ENCODE measurements at places on chromosomes 1 and 21. TPM values are rescaled to one million over a fixed set of nuclear protein-coding genes. Genes with fewer than 3 reads are reported as not detected.

The USH2A gene
- 3.7 TPM for total RNA-seq

- H3K4me1 ChIP-seq: peaks cover 86% of the 10 kb centered on the region
- DNase-seq: no peak
- H3K36me3 ChIP-seq: no peaks in the 10 kb centered on the region
- H3K4me3 ChIP-seq: peak overlapping the region; percentile 90
Measured at GRCh38 chr1:39411526-39412478, 79.6 kb upstream of the BMP8A start.

The KRTAP12-2 gene
- total RNA-seq: not detected

- no peak overlapping the region for H3K27ac ChIP-seq
- H3K36me3 ChIP-seq: no peaks in the 10 kb centered on the region
- H3K27me3 ChIP-seq: no peaks in the 10 kb centered on the region
- H3K4me3 ChIP-seq: no peak overlapping the region
- no peak for DNase-seq
- H3K4me1 ChIP-seq: no peaks in the 10 kb centered on the region
Measured at GRCh38 chr1:91579658-91580228, 79.1 kb downstream of the CDC7 start.

DNA sequence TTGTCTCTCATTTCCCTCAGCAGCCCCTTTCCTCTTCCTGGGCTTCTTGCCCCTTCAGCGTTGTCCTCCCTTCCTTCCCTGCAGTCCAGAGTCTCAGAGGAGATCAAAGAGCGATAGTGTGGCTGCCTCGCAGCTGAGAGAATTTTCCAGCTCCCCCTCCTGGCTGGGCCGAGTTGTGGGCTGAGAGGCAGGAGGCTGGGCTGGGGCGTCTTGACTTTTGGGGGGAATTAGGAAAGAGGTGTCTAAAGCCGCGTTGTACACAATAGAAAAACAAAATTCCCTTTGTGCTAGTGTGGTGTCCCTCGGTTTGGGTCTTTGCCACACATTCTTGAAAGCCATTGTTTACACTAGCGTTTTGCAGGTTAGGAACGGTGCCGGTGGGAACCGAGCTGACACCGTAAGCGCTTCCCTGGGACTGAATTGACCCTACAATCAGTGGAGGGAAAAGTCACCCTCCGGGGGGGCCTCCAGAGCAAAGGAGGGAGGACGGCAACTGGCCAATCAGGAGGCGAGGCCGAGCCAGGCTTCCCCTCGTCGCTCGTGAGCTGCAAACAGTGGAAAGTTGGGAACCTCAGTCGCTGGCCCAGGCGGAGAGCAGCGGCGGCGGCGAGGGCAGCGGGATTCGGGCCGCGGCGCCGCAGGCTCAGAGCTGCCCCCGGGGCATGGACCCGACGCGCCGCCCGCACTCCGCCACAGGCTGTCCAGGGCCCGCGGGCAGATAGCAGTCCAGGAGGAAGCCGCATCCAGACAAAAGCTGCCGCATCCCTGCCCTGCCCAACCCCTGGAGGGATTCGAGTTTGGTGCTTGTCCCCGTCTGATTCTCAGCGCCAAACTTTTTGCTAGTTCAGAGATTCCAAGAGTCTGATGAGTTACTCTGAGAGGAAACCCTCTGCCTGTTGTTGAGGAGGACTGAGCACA lies at the start of gene HMCN1:
Gene HMCN1 (plus strand): TSS at position 574 of the 918 bp plus-strand sequence. CDS start 389 bp downstream, outside the sequence.
- H3K36me3 ChIP-seq: no peaks in the 10 kb centered on the region
- peak; percentile 84 for DNase-seq
- H3K4me3 ChIP-seq: peak within 1 kb of the TSS; percentile 27
- peaks cover 4% of the 10 kb centered on the region for H3K4me1 ChIP-seq
- no peaks in the 10 kb centered on the region for H3K27me3 ChIP-seq

GRCh38 chr21:28142697-28143096 lies 850.0 kb downstream of the LTN1 start:
- H3K27me3 ChIP-seq: no peaks in the 10 kb centered on the region
- DNase-seq: no peak
- peaks cover 12% of the 10 kb centered on the region for H3K4me1 ChIP-seq
- H3K36me3 ChIP-seq: no peaks in the 10 kb centered on the region

The CFH gene
- total RNA-seq: 46.5 TPM

The TFF3 gene
- 5.1 TPM for total RNA-seq

The CACHD1 gene
- 2.4 TPM for total RNA-seq

DNA sequence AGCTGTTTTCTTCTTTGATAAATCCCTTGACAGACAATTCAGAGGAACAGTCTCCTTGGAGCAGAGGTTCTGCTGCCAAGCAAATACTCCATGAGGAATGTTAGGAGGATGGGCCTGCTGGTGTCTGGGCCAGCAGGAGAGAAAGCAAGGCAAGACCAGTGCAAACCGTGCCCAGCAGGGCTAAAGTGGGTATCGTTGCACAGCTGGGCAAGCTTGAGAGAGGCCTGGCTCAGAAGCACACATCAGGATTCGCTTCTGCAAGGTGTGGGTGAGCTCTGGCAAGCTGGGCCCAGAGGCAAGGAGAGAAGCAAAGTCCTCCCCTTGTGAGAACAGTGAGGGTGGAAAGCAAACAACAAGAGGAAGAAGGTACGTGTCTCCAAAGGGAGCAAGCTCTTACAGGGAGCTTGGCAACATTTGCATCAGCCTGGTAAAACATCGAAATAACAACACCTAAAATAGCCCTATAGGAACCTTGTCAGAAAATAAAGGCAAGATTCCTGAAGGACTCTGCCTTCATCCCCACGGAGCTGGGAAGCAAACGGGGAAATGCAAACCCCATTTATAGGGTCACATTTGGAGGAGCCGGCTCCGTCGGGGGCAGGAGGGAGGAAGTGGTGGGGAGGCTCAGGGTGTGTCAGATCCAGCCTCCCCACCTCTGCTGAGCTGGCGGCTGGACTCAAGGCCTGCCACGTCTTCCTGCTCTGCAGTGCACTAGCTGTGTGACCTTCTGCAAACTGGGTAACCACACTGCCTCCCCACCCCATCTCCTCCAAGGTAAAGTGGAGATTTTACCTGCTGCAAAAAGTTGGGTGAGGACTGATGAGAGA lies 62.3 kb upstream of the HIVEP3 start:
- H3K4me3 ChIP-seq: no peak overlapping the region
- no peaks in the 10 kb centered on the region for H3K27me3 ChIP-seq
- H3K36me3 ChIP-seq: no peaks in the 10 kb centered on the region
- H3K4me1 ChIP-seq: no peaks in the 10 kb centered on the region
- no peak for DNase-seq

GRCh38 chr21:46045154-46045553 lies 52.8 kb upstream of the COL6A2 start:
- H3K4me1 ChIP-seq: peaks cover 7% of the 10 kb centered on the region
- H3K27me3 ChIP-seq: no peaks in the 10 kb centered on the region
- H3K27ac ChIP-seq: no peak overlapping the region
- H3K4me3 ChIP-seq: no peak overlapping the region
- DNase-seq: no peak
